ENCODE measurements at places on chromosomes 11 and 22.

GRCh38 chr11:609341-609811 lies 6.4 kb downstream of the IRF7 start:
- no peak for DNase-seq

GRCh38 chr22:44828193-44828592 lies 75.8 kb downstream of the ARHGAP8 start:
- no peak for DNase-seq

DNA sequence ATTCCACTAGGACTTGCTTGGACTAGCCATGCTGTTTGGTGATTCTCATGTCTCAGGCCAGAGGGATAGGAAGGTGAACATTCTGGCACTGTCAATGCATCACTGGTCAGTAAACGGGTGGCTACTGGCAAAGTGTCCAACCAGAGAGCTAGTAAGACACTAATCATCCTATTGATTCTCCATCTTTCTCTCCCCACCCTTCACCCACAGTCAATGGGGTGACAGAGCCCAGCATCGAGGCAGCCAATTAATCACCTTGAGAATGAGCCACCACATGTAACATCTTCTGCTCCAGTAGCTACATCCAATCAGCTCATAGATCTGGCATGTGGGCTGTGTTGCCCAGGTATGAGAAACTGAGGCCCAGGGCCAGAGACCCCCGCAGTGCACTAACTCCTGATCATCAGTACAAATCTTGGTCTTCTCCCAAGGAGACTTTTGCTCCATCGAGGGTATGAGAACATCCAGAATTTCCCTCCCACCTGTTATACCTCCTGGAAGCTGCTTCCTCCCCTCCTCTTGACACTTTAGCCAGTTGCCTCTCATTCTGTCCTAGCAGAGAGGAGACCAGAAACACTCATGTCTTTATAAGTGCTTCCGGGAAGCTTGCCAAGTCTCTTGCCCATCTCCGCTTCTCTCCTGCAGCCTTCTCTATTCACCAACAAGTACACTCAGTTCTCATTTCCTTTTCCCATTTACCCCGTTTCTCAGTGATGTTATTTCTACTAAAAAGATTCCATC lies 17.0 kb downstream of the HTR3A start:
- no peak for DNase-seq

DNA sequence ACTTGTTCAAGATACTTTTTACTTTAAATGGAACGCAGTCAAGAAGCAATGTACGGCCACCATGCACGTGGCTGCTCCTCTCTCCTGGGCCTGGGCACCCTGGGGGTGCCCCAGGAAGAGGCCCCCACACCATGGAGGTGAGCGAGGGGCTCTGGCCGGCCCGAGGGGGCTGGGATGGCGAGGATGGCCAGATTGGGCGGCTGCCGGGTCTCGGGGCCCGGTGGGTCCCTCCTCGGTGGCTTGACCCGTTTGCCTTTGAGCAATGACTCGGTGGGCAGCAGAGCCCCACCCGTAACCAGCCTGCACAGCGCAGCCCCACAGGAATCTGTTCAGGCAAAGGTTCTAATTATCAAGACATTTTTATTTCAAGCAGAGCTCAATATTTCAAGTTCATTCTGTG lies 167.4 kb downstream of the BRD1 start:
- no peak for DNase-seq

DNA sequence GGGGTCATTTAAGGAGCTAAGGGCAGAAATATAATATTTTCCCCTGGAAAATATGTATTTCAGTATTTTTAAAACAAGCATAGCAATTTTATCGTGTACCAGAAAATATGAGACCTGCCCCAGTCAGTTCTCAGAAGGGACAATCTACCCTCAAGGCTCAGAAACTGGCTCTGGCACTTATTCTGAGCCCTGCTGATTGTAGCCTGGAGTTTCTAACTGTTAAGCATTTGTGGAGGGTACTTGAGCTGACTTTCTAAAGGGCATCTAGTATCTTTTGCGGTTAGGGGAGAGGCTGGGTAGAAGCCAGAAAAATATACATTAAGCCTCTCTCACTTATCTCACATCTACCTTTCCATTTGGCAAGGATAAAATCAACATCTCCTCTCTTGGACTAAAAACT lies 71.3 kb upstream of the FSHB start:
- no peak for DNase-seq

DNA sequence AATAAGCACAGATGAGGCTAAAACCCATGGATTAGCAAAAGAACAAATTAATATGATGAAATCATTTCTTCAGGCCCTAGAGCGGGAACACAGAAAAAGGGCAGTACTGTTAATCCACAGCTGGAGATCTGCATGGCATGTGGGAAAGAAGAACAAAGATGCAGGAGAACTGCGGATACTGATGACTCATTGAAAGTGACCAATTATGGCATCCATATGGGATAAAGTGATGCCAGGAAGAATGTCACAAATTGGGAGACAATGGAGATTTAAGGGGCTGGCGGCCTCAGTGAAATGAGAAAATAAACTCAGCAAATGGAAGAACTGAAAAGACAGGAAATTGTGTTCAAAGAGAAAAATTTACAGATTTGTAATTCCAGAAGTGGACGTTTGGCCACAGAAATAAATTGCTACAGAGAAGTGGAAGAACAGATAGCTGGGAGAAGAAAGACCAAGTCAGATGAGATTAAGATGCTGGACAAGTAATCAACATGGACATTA lies 39.4 kb downstream of the SIK3 start:
- no peak for DNase-seq

GRCh38 chr11:123405123-123405592 lies 24.9 kb upstream of the GRAMD1B start:
- DNase-seq = no peak

DNA sequence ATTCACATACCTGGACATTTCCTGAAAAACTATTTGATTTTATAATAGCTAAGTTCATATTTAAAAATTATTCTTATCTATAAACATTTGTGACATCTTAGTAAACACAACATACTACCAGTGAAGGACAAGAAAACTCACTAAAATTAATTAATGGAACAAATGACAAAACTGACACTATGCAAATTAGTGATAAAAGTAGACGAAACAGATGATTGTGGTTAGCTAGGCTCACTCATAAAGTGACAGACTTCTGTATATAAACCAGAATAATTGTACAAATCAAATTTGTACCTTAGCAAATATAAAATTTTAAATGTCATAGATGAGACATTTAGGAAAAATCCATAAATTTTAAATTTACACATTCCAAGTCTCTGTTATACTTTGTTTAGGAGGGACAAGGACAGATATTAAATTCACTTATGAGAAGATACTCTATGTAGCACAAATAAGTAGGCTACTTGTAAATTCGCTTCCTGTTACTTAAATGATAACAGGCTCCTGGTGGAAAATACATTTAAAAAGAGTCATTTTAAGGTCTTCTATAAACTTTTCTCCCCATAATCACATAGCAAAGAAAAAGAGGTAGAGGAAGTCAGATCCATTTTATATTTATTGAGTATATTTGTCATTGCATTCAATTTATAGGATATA lies 81.2 kb downstream of the KIF18A start:
- DNase-seq = no peak

Measured in activated CD4-positive, CD25-positive, alpha-beta regulatory T cell (primary cell).